ENCODE measurements at places on chromosomes 13 and 19. TPM values are rescaled to one million over a fixed set of nuclear protein-coding genes. Genes with fewer than 3 reads are reported as not detected.

Gene C19orf81
- total RNA-seq, result 0.33 TPM

Gene CYP4F11
- not detected for total RNA-seq

Gene GPR12
- total RNA-seq, result not detected

Gene ACTN4
- 476 TPM for total RNA-seq

Gene KLK15
- total RNA-seq, result not detected

Gene RFPL4A
- total RNA-seq, result not detected

Gene NLRP5
- total RNA-seq, result not detected

Gene CDX2
- 0.07 TPM for total RNA-seq

Gene PEG3
- not detected for total RNA-seq
